Activated CD8-positive, alpha-beta memory T cell treated with anti-CD3 and anti-CD28 coated beads, Interleukin-2, amount 10 ng/mL, durations not matched to agents 7 days and 5 days (primary cell): ENCODE measurements at places on chromosomes 11 and 22. TPM values are rescaled to one million over a fixed set of nuclear protein-coding genes. Genes with fewer than 3 reads are reported as not detected.

GRCh38 chr11:2663915-2664314, 35.9 kb downstream of the KCNQ1OT1 start:
- no peak overlapping the region for H3K4me3 ChIP-seq
- no peak for DNase-seq
- H3K27me3 ChIP-seq: no peaks in the 10 kb centered on the region
- H3K27ac ChIP-seq: no peak overlapping the region
- H3K36me3 ChIP-seq: peaks cover 7% of the 10 kb centered on the region

DNA sequence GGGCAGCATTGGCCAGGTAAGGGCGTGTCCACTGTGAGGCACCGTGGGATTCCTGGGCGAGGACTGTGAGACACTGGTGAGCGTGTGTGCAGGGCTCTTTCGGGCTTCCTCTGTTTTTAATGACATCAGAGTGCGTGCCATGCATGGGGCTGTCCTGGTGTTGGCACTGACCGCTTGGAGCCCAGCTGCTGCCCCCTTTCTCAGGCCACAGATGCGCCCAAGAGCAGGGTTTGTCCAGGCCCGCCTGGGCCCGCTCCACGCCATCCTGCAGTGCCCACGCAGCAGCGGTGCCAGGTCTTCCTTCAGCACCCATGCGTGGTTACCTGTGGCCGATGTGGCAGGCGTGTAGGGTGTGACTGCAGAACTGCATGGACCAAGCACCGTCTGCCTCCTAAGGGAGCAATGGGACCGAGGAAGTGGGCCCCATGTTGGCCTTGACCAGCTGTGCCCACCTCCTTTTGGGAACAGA, 72.3 kb upstream of the SEPTIN5 start:
- no peak overlapping the region for H3K4me3 ChIP-seq
- no peak overlapping the region for H3K27ac ChIP-seq
- H3K4me1 ChIP-seq: no peaks in the 10 kb centered on the region
- peaks cover 14% of the 10 kb centered on the region for H3K27me3 ChIP-seq
- DNase-seq: no peak

- no peak overlapping the region for H3K27ac ChIP-seq
- H3K4me1 ChIP-seq: no peaks in the 10 kb centered on the region
- DNase-seq: no peak
These were observed 7.7 kb downstream of the BLID start for GRCh38 chr11:122108192-122108799.

- H3K36me3 ChIP-seq: no peaks in the 10 kb centered on the region
- H3K27ac ChIP-seq: no peak overlapping the region
- no peak overlapping the region for H3K4me3 ChIP-seq
- no peaks in the 10 kb centered on the region for H3K27me3 ChIP-seq
- DNase-seq: no peak
- peaks cover 3% of the 10 kb centered on the region for H3K4me1 ChIP-seq
These were observed 32.6 kb upstream of the CRYBB3 start for GRCh38 chr22:25167082-25167481.

USH1C gene
- not detected for total RNA-seq
